Stimulated activated CD8-positive, alpha-beta memory T cell treated with anti-CD3 and anti-CD28 coated beads, Interleukin-7, amount 100 ng/mL, for 1 hour (primary cell): ENCODE measurements at places on chromosomes 2 and 18.

- no peak for DNase-seq
These were observed 63.6 kb upstream of the ACSL3 start for GRCh38 chr2:222797261-222797660.

DNA sequence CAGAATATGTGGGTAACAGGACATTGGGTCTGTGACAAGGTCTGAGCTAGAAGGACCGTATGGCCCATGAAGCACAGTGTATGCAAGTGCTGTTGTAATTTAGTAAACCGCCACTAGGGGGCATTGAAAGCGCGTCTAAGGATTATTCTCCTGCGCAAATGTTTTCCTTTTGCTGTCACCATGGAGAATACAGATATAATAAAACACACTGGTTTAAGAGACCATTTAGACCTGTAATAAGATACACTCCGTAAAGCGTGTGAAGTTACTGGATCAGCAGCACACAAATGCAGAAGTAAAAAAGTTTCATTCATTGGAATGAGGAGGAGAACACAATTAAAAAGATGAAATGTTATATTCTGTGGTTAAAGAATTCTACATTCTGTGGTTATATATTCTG is 272.4 kb downstream of the AGAP1 start:
- DNase-seq: peak; percentile 14

DNA sequence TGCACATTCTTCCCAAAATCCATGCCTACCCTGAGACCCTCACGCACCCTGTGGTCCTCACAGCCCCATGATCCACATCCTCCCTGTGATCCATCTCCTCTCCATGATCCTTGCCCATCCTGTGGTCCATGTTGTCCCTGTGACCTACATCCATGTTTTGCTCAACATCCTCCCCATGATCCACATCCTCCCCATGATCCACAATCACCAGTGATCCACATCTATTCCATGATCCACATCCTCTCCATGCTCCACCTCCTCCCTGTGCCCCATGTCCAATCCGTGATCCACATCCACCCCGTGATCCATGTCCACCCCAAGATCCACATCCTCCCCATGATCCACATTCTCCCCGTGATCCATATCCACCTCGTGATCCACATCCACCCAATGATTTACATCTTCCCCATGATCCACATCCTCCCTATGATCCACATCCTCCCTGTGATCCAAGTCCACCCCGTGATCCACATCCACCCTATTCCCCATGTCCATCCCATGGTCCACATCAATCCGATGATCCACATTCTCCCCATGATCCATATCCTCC is 281.2 kb downstream of the MYCN start:
- DNase-seq: no peak

DNA sequence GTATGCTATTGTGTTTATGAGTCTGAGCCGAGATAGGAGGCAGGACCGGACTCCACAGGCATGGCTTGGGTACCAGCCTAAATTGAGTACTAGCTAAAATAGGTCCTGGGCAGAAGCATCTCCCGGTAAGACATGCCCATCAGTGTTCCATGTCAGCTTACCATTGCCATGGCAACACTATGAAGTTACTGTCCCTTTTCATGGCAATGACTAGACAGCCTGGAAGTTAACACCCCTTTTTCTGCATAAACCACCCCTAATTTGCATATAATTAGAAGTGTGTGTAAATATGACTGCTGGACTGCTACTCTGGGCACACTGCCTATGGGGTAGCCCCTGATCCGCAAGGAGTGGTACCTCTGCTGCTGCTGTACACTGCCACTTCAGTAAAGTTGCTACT is 1005.1 kb upstream of the FAM98A start:
- DNase-seq: no peak

- DNase-seq: no peak
These were observed 38.0 kb downstream of the AKAIN1 start for GRCh38 chr18:5159080-5159479.

DNA sequence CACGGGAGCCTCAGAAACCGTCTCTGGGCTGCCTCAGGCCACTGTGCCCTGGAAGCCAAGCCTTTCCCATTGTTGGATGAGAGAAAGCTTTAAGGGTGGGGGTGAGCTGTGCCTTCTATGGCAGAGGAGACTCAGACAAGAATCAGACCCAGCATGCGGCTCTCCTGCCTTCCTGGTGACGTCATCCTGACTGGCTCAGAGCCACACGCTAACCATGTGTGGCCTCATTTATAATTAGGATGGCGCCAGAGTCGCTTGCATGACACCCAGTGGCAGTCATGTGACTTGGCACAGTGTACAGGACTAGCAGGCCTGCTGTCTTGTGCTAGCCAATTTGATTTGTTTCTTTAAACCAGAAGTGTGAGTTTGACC is 99.1 kb downstream of the SH3BP4 start:
- DNase-seq: no peak

DNA sequence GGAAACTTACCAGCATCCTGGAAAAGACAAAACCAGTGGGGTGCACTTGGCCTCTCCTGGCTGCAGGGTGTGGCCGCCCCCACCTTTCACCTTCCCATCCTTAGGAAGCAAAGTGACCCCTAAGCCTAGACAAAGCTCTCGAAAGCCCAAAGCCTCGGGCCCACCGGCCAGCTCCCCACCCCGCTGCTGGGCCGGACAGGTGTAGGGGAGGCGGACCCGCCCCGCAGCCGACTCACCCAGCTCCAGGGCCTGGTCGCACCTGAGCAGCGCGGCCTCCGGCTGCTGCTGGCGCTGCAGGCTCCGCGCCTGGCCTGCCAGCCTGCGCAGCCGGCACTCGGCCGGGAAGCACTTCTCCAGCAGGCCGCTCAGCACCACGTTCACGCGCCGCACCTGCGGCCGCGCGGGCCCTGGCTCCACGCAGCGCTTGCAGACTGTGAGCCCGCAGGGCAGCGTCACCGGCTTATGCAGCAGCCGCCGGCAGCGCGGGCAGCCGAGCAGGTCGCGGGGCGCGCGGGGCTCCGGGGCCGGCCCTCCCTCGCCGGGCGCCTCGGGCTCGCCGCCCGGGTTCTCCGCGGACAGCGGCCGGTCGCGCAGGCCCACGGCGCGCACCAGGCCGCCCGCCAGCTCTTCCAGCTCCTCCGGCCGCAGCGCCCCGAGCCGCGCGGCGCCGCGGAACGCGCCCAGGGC is 979 bp downstream of the LONRF2 start:
- no peak for DNase-seq

DNA sequence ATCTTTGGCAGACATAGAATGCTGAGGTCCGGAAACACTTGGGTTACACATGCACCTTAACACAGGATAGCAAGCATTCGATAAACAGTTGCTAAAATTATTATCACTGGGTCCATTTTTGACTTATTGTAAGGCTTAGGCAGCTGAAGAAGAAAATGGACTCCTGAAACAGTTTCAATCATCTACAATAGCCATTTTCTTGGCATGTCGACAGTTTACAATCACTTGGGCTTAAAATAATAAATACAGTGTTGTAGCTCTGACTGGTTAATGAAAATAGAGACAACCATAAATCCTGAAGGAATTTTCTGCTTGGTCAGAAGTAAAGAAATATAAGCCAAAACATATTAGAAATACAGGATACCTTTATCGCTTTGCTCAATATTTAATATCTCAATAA is 169.2 kb downstream of the XIRP2 start:
- DNase-seq: no peak

DNA sequence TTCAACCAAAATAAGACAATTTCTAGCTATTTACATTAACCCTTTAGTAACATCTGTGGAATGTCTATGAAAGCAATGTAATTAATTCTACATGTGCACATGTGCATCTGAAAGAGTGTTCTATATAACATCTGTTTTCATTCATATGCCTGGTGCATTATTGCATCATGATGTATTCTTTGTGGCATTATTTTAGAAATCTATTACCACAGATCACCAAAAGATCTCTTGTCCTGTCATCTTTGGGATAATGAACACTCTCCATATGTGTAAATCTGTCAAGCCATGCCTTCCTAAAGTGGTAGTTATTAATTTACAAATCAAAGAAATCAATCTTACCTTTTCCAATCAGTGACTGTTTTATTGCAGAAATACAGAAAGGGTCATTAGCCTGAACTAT is 86.9 kb downstream of the TRIB2 start:
- no peak for DNase-seq
